ENCODE measurements at places on chromosomes 6 and 20. TPM values are rescaled to one million over a fixed set of nuclear protein-coding genes. Genes with fewer than 3 reads are reported as not detected.
A peak's percentile ranks its signal among the peaks of the same experiment; 100 is the strongest.

Gene PGBD1
- total RNA-seq: 4.9 TPM

Gene CST4
- total RNA-seq: not detected

Gene RBM24
- total RNA-seq: 7.3 TPM

Gene C20orf141
- not detected for total RNA-seq

Gene RSPO3
- 0.13 TPM for total RNA-seq

Gene C20orf202
- not detected for total RNA-seq

Gene GINS1
- 2.9 TPM for total RNA-seq

GRCh38 chr6:24822696-24823095, 24.0 kb upstream of the ARMH2 start:
- peak; percentile 56 for DNase-seq

DNA sequence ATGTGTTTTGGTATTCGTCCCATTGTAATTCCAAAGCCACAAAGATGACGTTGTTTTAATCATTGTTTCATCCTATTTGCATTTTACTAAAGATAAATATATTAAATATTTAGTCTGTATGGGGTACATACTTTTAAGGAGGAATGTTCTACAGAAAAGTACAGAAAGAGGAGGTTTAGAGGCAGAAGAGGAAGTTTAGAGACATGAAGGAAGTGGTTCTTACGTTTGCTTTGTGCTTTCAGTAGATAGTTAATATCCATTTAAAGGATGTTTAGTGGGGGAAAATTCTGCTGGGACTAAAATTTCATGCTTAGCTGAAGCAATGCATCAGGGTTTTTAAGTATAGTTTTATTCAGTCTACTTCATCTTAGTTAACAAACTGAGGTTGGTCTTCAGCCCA, 116.6 kb downstream of the CRYBG1 start:
- DNase-seq: no peak

DNA sequence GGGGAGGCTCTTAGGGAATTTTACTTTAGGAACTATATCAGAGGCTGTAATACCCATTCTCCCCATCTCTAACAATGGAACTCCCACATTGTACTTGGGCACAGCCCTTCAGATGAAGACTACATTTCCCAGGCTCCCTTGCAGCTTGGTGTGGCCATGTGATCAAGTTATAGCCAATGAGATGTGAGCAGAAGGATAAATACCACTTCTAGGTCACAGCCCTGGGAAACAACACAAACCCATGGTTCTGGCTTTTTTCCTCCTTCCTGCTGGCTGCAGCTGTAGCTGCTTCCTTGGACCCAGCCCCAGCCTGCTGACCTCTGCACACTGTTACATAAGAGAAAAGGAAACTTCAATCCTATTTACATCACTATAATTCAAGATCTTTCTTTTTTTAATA, 445.9 kb upstream of the JARID2 start:
- DNase-seq: peak; percentile 77

DNA sequence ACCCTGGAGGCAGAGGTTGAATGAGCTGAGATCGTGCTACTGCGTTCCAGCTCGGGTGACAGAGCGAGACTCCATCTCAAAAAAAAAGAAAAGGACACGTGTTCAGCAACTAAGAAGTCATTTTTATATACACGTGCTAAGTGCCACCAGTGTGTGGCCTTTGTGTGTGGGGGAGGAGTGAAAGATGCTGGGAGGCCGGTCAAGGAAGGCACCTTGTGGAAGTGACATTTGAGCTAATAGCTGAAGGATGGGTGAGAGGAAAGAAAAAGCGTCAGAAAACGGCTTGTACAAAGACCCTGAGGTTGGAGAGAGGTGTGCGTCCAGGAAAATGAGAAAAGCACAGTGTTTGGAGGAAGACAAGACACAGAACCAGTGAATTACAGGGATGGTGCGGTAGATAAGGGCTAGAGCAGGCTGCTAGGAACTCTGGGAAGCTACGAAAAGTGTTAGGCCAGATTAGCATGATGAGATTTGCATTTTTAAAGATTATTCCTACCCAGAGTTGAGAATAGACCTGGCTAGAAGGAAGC, 11.6 kb downstream of the RREB1 start:
- DNase-seq: no peak

- peak; percentile 70 for DNase-seq
These were observed 39.2 kb downstream of the CYP24A1 start for GRCh38 chr20:54134445-54135220.

DNA sequence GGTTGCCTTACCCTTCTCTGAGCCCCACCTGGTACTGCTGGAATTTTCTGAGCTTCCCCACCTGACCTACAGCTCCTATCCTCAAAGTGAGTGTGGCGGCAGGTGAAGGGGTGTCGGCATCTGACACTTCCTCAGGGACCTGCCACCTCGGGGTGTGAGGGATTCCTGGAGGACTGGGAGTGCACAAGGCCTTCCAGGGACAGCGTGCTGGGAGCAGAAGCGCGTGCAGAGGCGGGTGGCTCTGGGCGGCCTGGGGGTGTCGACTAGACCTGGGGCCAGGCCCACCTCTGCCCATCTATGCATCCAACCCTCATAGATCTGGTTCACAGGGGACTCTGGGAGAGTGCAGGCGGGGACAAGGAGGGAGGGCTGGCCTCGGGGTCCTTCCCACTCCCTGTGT, 7.8 kb downstream of the DLGAP4 start:
- no peak for DNase-seq

DNA sequence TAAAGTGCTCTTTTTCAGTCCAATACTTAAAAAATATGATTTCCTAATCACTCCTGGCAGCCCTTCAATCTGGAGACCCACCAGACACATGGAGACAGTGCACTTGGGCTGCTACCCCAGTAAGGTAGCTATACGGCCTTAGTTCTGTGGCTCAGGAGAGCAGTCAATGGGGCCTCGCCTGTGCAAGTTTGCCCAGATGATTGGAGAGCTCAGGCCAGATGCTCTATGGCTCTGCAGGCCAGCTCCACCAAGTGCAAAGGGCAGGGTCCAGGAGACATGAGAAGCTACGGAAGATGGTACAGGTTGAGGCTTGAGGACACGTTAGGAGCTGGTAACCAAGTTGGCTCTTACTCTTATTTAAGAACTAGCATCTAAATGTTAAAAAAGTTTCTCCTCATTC, 30.7 kb downstream of the STK38 start:
- DNase-seq: no peak

GRCh38 chr20:54076259-54076658, 5.9 kb upstream of the BCAS1 start:
- DNase-seq: no peak

- peak; percentile 4 for DNase-seq
These were observed 2.4 kb downstream of the FAM135A start for GRCh38 chr6:70415660-70416059.

GRCh38 chr20:61864481-61864880, 201.2 kb downstream of the TAF4 start:
- no peak for DNase-seq

GRCh38 chr6:6007366-6008088, 802 bp upstream of the NRN1 start:
- DNase-seq: peak; percentile 72

DNA sequence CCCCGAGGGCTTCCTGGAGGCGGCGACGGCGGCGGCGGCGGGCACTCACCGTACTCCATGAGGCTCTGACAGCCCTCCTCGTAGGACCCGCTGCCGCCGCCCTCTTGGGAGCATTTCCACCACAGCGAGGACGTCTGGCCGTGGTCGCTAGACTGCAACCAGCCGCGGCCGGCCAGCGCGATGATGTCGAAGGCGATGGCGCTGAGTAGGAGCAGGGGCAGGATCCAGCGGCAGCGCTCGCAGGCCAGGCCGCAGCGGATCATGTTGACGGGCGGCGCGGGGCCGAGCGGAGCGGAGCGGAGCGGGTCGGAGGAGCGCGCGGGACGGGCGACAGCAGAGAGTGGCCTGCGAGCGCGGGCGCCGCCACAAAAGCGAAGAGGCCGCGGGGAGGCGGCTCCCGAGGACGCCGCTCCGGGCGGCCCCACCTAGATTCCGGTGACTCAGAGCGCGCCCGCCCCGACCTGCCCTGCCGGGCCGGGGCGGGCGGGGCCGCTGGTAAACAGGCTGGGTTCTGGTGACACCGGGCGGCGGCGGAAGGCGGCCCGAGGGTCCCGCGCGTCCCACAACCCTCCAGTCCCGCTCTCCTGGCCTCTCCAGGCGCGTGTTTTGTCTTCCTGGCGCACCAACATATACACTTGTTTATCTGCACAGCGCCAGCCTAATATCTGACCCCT, at the start of gene PERP:
Gene PERP, minus strand, starts transcription at position 342 of the 674 bp plus-strand sequence. Its CDS starts 79 bp downstream, at position 263.
- DNase-seq: peak; percentile 89

- DNase-seq: no peak
These were observed 14.9 kb upstream of the DDO start for GRCh38 chr6:110430236-110430635.

DNA sequence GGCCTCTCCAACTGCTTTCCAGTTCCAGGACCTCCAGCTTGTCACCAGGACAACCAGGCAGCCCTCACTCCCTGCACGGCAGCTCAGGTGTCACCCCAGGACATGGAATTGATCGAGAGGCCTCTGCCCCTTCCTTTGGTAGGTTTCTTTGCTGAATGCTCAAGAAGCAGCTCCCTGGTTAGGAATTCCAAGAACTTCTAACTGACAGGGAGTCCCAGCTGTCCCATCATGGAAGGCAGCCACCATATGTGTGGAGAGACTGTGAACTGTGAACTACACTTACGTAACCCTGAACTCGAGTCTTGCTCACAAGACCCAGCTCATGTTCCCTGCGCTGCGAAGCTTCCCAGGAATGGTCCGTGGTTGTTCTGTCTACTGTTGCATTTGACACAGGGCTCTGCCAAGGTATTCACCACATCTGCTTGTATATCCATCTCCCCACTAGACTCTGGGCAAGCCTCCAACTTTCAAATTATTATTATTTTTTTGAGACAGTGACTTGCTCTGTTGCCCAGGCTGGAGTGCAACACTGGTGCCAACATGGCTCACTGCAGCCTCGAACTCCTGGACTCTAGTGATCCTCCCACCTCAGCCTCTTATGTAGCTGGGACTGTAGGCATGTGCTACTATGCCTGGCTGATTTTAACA, 35.7 kb downstream of the MGME1 start:
- no peak for DNase-seq

GRCh38 chr6:92176666-92177065, 1242.7 kb downstream of the EPHA7 start:
- DNase-seq: no peak

GRCh38 chr20:3032624-3033023, 10.8 kb upstream of the GNRH2 start:
- no peak for DNase-seq

- peak; percentile 73 for DNase-seq
These were observed 15.2 kb upstream of the ZNF335 start for GRCh38 chr20:45987108-45987780.

GRCh38 chr6:117561128-117561527, 41.2 kb downstream of the GOPC start:
- DNase-seq: no peak

DNA sequence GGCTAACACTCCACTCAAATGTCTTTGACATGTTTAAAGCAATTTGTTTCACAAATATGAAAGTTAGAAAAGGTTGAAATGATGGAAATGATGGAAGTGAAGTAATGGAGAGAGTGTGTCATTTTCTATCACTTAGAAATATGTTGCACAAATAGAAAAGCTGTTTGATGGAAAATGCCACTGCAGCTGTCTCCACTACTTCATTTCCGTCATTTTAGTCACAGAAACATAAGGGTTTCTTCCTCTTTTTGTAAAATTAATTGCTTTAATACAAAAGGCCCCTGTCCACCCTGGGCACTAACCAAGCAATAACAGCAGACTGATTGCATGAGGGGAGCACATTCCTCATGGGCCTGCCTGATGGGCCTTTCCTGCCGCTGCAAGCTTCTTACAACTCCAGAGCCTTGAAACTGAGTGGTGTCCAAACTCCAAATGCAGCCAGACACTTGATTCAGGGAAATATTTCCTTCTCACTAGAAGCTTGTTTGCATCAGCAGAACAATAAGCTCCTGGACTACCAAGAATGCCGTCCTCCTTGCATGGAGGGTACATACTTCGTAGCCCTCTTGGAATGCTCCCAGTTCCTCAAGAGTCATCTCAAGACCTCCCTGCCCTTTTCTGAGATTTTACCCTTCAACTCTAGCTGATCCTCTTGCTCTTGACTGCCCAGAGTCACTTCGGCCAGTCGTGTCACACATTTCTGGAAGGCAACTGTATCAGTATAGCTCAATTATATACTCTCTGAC, 36.1 kb downstream of the F13A1 start:
- DNase-seq: no peak

DNA sequence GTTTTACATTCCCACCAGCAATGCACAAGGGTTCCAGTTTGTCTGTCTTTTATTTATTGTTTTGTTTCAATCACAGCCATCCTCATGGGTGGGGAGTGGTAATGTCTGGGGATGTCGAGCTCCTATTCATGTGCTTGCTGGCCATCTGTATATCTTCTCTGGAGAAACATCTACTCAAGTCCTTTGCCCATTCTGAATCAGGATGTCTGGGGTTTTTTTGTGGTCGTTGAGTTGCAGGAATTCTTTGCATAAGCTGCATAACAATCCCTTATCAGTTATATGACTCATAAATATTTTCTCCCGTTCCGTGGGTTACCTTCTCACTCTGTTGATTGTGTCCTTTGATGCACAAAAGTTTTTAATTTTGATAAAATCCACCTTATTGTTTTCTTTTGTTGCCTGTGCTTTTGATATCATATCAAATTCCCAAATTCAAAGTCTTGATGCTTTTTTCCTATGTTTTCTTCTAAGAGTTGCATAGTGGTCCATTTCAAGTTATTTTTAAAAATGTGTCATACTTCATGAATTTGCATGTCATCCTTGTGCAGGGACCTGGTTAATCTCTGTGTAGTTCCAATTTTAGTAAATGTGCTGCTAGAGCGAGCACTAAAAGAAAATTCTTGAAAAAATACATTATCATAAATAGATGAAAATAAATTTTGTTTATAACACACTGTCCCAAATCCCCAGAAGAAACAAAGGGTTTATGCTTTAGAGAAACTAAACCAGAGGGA, 54.9 kb upstream of the PDE10A start:
- no peak for DNase-seq

- no peak for DNase-seq
These were observed 18.2 kb upstream of the FRMD1 start for GRCh38 chr6:168097221-168097620.

- DNase-seq: peak; percentile 72
These were observed 315.4 kb upstream of the CDYL start for GRCh38 chr6:4460586-4461475.

- DNase-seq: no peak
These were observed 197.1 kb downstream of the CDH4 start for GRCh38 chr20:61449057-61449609.

DNA sequence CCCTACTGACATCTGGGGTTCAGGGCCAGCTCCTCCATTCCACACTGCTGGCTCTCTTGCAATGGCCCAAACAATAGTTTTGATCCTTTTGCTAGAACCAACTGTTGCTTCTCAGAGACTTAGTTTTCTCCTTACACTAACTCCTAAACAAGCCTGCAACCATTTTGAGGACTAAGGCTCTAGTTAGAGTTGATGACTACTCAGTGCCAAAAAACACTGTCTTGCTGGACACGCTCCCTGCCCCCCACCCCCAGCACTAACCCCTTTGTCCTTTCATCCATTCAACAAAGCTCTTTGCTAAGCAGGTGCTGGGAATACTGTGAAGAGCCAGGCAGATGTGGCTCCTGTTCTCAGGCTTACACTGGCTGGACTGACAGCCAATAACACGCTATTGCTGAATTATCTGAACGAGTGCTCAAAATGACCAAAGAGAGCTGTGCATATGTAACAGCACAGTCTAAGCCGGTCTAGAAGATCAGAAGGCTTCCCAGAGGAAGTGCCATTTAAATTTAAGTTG, 17.6 kb downstream of the GCLC start:
- DNase-seq: no peak
